Activated CD4-positive, CD25-positive, alpha-beta regulatory T cell (primary cell): ENCODE measurements at places on chromosomes 1 and 21.

DNA sequence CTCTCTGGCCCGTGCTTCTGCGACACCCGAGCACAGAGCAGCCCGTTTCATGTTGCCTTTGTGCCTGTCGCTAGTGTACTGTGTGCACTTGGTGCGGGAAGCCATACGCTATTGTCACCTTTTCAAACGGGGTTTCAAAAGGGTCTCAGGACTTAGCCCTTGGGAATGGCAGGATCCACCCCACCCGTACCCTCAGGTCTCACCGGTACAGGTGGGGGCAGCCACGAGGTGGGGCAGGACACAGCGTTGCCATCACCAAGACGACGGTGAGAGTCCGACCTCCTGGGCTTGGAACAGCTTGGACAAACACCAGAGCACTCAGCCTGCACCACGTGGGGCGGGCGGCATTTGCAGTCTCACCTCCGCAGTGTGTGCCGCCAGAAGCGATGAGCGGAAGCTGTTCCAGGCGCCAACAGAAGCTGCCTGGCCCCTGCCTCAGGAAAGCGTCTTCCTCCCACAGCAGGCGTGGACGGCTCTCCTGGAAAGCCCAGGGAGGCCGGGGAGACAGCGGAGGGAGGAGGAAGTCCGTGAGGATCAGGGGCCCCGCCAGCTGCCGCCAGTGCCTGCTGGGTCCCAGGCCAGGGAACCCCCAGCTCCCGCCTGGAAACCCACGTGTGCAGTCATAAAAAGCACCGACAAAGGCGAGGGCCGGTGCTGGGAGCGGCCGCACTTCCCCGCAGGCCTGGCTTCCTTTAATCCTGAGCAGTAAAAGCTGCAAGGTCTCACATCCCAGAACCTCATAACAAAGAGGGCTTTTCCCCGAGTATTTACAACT is 131.3 kb upstream of the ARHGEF16 start:
- no peak for DNase-seq

DNA sequence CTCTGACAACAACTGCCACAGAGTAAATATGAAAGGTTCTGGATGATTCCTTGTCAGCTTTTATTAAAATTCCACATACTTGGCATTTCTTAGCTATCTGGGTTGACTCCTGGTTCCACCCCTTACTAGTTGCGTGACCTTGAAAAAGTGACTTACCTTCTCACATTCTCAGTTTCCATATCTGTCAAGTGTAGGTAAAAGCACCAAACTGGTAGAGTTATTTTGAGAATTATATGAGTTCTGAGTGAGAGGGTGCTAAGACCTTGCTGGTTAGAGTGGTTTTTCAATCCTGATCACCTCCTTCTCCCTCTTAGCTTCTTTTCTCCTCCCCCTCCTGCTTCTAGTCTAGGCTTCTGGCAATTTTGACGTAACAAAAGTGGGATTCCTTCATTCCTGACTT is 83.4 kb upstream of the ABCD3 start:
- no peak for DNase-seq

DNA sequence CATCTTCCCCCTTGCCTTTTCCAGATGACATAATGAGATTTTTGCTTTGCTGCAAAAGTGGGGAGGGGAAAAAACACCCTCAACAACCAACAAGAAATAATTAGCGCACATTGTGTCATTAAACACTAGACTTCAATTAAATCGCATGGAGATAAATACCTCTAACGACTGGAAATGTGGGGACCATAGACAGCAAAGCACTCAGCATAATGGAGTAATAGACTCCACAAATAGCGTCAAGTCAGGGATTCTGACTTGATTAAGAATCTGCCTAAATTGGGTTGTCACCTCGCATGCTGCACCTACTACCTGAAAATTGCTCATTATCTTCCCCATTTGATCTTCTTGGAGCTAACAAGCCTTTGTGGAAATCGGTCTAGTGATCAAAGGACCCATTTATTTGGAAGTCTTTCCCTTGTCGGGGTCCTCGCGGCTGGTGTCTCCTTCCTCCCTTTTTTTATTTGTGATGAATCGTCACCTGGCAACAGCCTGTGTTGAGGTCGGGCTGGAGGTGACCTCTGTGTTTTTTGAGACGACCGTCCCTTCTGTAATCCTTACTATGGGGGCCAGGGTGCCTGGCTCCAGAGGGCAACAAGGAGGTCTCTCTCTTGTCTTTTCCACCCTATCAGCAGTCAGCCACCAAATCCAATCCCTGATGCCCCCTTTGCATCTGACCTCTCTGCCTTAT is 75.3 kb upstream of the IGSF21 start:
- DNase-seq, result no peak

- no peak for DNase-seq
Measured at GRCh38 chr1:79323239-79324025, 316.9 kb upstream of the ADGRL4 start.

GRCh38 chr21:29514652-29515247 is 216.0 kb downstream of the BACH1 start:
- no peak for DNase-seq

GRCh38 chr1:203196371-203196770 is 9.9 kb upstream of the CHI3L1 start:
- DNase-seq, result no peak

GRCh38 chr1:27427816-27428315 is 35.4 kb downstream of the GPR3 start:
- no peak for DNase-seq

GRCh38 chr1:24507405-24507804 is 4.8 kb downstream of the RCAN3 start:
- no peak for DNase-seq

DNA sequence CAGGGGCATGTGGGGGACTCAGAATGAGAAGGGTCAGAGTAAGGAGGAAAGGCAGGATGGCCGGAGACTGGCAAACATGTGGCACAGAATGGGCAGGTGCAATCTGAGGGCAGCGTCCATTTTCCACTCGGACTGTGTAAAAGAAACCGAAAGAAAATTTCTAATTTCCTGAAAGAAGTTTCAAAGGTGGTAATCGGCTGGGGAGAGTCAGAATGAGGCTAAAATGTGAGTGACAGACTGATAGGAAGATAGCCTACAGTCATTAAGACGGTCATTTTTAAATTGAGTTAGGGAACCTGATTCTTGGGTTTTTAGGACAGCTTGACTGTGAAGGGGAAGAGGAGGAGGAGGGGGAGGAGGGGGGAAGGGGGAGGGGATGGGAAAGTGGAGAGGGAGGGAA is 23.6 kb downstream of the COA6 start:
- no peak for DNase-seq

DNA sequence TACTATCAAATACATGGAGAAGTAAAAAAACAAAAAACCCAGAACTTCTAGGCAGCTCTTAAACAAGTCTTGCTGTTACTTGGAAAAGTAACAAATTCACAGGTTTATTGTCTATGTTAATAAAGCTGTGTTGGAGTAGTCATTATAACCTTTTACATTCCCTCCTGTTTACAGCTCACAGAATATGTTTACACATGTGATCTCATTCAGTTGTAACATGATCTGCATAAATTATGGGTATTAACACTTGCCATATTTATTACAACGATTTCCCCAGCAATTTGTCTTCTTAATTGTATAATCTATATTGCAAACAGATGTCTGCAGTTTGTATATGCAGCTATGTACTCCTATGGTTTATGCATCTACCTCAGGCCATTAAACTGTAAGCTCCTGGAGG is 28.6 kb downstream of the ERG start:
- DNase-seq, result no peak

- DNase-seq, result no peak
Measured at GRCh38 chr1:58264462-58264861, 282.1 kb downstream of the OMA1 start.

DNA sequence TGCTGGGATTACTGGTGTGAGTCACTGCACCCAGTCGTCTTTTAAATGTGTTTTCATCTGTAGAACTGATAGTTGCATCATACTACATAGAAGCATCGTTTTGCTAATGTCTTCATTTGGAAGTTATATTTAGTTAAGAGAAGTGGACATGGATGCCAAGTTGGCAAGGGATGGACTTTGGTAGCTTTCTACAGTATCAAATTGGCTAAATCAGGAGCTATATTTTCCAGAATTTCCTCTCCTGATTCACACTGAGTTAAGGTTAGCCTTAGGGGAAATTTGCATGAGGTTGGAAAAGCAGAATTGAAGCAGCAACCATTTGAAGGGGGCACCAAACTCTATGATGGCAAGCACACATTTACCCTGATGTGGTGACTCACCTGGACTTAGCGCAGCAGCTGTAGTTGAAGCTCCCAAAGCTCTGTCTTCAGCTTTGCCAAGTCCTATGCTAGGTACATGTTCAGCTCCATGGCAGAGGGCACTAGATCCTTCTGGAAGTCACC is 43.9 kb downstream of the DUSP10 start:
- DNase-seq, result no peak

DNA sequence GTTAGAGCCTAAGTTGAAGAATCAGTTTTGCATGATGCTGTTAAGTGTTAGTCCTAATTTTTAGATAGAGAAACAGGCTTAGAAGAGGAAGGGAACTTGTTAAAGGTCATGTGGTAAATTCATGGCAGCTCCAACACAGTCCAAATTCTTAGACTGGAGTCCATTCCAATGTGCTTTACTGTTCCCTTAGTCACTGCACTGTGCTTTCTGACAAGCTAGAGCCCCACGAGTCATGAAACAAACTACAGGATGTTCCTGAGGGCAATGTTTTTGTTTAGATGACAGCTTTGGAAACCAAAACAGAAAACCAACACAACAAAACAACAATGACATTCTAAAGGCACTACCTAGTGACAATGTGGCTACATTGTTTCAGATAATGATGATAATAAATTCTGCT is 23.1 kb upstream of the RGS4 start:
- no peak for DNase-seq

GRCh38 chr1:183048087-183049085 is 25.2 kb downstream of the LAMC1 start:
- no peak for DNase-seq
